ENCODE measurements at places on chromosomes 16 and 17.

DNA sequence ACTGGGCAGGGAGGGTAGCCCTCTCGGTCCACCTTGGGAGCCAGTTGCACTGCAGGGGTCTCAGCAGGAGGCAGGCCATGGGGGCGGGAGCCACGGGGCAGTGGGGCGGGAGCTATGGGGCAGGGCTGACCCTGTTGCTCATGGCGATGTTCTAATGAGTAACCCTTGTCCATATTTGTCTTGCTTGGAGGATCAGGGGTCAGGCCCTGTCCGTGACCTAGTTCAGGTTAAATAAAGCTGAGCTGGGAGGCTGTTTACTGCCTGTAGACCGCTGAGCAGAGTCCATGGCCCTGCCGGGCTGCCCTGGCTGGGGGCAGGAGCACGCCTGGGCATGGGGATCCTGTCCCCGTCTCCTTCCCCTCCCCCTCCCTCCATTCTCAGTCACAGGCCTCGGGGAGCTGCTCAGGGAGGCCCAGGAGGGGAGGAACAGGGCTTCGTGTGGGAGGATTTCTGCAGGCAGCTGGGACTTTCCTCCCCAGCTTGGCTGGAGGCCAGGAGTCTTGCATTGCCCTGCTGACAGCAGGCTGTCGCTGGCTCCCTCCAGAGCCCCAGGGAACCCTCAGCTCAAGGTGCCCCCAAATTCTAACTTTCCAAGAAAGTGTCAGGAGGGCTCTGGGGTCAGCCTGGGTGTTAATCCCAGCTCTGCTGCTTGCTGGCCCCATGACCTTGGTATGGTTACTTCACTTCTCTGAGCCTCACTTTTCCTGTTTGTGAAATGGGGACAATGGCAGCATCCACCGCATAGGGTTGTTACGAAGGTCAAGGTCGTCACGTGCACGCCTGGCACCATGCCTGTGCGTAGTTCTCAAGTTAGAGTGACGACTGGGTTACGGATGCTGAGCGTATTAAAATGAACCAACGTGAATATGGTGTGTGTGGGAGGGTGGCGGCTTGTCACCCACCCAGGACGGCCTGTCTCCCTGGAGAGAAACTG, 6.1 kb upstream of the SERPINF2 start:
- DNase-seq = no peak

DNA sequence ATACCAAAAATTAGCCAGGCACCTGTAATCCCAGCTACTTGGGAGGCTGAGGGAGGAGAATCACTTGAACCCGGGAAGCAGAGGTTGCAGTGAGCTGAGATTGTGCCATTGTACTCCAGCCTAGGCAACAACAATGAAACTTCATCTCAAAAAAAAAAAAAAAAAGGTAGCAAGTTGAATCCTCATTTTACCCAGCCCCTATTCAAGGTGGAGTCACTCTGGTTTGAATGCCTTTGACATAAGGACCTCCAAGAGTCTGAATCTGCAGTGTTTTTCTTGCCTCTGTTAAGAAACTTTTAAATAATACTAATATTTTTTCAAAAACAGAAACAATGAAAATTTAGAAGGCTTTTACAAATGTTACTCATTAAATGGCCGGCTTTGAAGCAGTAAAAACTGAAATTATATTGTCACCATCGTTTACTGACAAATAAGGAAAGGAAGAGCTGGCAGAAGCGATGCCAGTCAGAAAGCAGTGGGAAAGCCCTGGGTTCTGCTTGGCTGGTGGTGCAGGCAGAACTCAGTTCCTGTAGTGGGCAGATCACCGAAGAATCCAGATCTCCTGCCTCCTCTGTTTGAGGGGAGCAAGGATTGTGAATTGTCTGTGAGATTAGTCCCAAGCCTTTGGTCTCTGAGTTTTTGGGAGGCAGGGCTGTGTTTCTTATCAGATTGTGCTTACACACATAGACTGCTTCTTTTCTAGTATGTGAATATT, 99.7 kb upstream of the HAS3 start:
- DNase-seq = no peak

DNA sequence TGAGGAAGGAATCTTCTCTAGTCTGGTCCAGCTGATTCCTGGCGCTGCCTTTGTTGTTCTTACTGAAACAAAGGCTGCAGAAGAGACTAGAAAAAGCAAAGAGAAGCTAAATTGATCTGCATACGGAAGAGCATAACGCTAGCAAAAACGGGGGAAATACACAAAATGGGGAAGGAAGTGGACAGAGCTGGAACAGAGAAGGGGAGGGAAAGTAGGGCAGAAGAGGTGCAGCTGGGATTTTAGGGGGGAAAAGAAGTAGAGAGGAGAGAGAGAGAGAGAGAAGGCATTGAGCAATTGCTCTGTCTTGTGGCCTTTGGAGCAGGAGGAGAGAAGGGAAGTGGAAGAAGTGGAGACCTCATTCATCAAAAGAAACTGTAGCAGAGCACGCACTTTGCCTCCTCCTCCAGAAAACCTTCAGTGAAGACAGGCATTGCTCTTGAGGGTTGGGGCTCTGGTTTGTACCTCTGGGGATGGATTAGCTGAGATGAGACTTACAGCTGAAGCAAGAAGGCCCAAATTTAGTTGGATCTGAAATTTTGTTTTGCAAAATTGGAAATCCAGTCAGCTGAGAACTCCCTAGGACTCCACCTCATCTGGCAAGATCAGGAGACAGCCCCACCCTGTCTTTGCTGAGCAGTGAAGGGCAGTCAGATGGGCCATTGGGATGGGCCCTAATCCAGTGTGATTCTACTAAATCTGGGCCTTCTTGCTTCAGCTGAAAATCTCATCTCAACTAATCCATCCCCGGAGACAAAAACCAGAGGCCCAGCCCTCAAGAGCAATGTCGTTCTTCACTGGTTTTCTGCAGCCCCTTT, 55.8 kb downstream of the CDRT4 start:
- DNase-seq = no peak

GRCh38 chr17:796609-797008, 14.5 kb downstream of the MRM3 start:
- no peak for DNase-seq

DNA sequence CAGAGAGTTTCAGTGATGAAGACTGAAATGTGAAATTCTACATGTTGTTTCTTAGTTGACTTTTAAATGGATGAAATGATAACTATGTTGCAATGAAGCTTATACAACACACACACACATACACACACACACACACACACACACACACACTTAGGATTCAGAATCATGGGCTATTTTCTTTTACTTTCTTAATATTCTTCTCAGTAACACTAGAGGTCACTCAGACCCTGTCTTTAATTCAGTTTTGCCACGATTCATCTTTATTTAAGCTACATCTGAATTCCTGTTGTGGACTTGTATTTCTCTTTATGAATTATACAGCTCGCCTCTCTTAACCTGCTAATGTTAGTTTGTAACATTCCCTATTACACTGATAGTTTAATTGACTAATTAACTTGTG, 109.6 kb upstream of the GOT2 start:
- no peak for DNase-seq

DNA sequence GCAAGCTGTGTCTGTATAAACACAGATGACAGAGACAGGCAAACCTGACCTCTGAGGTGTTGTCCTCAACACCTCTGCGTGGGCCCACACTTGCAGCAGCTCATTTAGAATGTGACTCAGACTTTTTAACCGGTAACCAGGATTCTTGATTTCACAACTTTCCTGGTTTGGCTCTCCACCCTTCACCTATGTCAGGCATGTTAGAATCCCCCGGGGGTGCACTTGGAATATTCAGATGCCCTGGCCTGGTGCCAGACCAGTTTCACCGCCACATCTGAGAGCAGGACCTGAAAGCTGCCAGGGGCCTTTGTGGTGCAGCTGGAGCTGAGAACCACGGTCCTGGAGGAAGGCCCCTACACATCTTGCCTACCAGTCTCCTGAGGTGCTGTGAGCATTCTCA, 4.8 kb downstream of the DHODH start:
- DNase-seq = no peak

GRCh38 chr16:11800382-11800718, 3.3 kb upstream of the ZC3H7A start:
- no peak for DNase-seq

DNA sequence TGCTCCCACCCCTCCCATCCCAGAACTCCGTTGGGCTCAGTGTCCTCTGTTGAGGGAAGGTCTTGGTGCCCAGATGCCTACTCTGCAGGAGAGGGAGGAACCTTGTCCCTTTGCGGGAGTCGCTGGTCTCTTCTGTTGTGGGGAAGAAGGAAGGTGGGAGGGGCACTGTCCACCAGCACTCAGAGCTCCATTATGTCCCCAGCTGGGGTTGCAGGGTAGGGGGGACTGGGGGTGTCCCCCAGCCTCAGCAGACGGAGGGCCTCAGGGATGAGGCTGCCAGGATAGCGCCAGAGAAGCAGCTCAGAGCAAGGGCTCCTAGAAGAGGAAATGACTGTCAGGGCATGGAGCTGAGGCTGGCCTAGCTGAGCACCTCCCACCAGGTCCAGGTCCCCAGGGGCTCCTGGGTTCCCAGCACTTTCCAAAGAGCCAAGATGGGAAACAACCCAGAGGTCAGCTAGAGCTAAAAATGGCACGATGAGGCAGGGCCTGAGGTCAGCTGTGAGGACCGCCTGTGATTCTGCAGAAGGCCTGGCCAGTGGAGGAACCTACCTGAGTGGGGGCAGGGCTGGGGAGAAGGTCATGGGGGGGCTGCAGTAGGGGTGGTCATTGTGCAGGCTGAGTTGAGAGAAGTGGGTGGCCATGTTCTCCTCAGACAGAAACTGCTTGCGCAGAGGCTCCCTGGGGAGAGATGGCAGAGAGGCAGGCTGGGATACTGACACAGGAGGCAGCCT, 893 bp downstream of the HCFC1R1 start:
- DNase-seq = no peak

GRCh38 chr17:42163113-42163512, 8.3 kb upstream of the RAB5C start:
- peak; percentile 9 for DNase-seq

- DNase-seq = no peak
These were observed 24.5 kb downstream of the FCSK start for GRCh38 chr16:70478912-70479341.

- no peak for DNase-seq
These were observed 7.9 kb upstream of the MRC2 start for GRCh38 chr17:62619417-62620155.

GRCh38 chr17:73640691-73641090, 3.6 kb downstream of the SDK2 start:
- no peak for DNase-seq

DNA sequence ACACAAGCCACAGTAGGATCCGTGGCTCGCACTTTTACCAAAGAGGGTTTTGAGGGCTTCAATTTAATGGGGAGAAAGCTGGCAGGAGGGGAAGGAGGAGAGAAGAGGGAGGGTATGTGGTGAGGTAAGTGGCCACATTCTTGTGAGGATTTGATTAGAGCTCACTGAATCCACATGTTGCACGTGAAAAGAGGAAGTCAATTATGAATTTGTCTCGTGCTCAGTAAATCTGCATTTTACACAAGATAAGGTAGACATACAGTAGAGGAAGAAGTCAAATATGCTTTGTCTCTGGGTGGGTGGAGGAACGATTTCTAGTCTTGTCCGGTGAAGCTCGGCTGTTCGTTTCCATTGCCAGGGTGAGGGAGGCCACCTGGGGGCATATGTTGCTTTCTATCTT, 862 bp downstream of the ZNF232 start:
- DNase-seq = no peak

- DNase-seq = no peak
These were observed 62.6 kb upstream of the TMEM97 start for GRCh38 chr17:28256370-28256769.

DNA sequence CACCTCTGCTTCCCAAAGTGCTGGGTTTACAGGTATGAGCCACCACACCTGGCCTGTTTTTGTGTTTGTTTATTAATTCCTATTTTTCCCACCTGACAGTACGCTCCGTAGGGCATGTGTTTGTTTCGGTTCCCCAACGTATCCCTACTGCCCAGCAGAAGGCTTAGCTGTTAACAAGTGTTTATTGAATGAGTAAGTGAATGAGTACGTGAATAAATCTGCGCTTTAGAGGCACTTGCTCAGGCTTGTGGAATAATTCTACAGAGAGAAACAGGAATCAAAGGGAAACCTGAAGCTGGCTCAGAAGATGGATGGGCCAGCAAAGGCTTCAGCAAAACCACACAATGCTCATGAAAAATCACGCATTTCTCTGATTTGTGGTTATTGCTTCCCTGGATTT, 647.9 kb downstream of the MAF start:
- no peak for DNase-seq

GRCh38 chr16:1942047-1942809, 771 bp downstream of the MSRB1 start:
- no peak for DNase-seq

- DNase-seq = no peak
These were observed 49.3 kb upstream of the TNRC6C start for GRCh38 chr17:77909236-77909635.

GRCh38 chr17:66373944-66374817, 71.8 kb downstream of the PRKCA start:
- no peak for DNase-seq

DNA sequence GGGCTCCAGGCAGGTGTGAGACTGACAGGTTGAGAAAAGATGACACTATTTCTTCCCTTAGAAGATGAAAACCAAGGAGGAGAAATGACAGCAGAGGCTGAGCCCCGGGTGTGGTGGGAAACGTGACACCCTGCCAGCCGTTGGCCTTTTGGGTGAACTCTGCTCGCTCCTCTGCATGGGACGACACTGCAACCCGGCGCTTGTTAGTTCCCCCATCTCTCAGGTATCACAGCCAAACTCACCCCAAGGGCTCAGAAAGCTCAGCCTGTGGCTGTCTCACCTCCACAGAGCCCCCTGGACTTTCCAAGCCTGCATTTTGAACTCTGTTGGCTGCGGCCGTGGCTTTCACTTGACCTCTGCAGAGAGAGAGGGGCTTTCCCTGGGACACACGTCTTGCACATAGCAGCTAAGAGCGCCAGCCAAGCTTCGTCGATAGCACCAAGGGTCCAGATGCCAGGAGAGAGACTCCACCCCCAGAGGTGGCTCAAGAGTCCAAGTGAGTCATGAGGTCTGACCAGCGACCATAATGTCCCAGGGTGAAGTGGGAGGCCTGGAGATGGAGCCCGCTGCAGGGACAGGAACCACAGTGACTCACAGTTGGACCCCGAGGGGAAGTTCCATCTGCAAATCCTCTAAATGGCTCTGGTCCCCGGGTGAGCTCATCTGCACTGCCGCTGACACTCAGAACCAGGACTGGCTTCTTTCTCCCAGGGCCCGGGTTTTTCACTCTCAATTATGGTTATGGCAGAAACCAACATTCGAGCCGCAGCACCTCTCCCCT, 301.9 kb downstream of the SOX9 start:
- peak; percentile 10 for DNase-seq

- DNase-seq = peak; percentile 25
These were observed 5.5 kb upstream of the PIEZO1 start for GRCh38 chr16:88790312-88791211.

DNA sequence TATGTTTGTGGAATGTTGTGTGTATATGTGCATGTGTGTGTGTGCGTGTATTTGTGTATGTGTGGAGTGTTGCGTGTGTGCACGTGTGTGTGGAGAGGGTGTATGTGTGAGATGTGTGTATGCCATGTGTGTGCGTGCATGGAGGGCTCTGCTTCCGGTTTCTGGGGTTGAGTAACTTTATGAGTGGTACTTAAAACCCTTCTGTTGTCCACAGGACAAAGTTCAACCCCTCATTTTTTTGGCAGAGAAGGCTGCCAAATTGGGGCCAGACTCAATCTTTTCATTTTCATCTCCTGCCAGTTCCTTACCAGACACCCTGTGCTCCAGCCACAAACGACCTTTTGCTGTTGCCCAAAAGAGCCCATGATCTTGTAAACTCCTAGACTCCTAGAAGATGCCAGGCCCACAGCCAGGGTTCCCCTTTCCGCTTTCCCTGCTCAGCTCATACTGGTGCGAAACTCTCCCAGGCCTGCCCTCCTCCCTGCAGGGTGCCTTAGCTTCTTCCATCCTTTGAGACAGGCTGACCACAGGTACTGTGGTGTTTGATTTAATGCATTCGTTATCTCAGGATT, 100.2 kb downstream of the CMIP start:
- DNase-seq = no peak

- DNase-seq = peak; percentile 59
These were observed at the start of gene RPL19 for GRCh38 chr17:39200070-39200879. RPL19 (plus strand) TSS chr17:39200283; CDS start chr17:39200345, 62 bp downstream.
